Vagina (tissue), 2 donors: ENCODE measurements at places on chromosomes 12 and 14. TPM values are rescaled to one million over a fixed set of nuclear protein-coding genes. Genes with fewer than 3 reads are reported as not detected.

The NINJ2 gene
- 23.8 TPM for total RNA-seq

The C12orf56 gene
- 7.4 TPM for total RNA-seq

The SEL1L gene
- total RNA-seq, result 28.2 TPM

DNA sequence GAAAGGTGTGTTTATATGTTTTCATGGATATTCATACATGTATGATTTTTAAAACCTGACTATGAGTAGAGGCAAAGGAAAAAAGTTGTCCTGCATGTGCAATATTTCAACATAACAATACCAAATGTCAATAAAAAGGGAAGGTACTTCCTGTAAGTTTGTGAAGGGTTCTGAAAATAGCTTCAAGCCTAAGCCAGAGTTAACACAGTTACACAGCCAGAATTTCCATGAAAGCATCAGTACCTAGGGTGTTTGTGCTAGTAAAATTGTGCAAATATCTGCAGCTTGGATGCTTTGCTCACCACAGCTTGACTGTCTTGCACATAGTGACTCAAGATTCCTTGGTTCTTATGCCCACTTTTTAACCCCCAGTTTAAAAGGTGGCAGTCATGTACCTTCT, 193.1 kb upstream of the FAR2 start:
- DNase-seq, result no peak

DNA sequence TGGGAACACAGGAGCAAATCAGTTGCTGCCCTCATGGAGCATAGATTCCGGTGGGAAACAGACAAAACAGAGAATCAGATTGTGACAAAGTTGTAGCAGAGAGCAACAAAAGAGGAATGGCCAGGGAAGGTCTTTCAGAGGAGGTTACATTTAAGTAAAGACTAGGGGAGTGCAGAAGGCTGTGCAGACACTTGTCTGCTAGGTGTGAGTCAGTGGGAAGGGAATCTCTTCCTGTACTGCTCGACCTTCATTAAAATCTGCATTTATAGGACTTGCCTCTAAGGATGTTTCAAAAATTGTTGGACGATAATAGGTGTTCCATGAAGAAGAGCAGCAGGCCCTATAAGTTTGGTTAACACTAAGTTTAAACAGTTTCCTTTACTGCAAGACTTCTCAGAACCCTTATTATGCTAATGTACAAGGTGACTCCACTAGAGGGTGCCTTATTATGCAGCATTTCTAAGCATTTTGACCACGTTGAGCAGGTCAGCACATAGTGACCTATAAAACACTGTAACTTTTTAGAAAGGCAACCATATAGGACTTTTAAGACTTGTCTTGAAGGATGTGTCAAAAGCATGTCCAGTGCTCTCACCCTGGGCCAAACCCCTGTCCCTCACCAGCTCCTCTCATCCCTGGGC, 91.8 kb upstream of the RIC8B start:
- no peak for DNase-seq

DNA sequence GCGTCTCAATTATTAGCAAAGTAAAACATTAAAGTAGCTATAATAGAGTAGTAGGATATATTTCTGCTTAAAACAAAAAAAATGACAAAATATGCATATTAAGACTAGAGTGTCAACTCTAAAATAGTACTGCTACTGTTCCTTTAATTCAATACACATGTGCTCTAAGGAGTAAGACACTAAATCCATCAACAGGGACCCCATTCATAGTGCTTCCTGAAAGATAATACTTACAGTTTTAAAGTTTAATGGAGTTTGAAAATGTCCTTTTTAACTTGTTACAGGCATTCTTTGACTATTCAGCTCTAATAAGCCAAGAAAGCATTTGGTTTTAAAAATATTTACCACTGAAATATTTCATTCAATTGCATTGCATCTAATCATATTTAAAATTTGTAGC, 145.2 kb downstream of the ADAMTS20 start:
- DNase-seq, result no peak

DNA sequence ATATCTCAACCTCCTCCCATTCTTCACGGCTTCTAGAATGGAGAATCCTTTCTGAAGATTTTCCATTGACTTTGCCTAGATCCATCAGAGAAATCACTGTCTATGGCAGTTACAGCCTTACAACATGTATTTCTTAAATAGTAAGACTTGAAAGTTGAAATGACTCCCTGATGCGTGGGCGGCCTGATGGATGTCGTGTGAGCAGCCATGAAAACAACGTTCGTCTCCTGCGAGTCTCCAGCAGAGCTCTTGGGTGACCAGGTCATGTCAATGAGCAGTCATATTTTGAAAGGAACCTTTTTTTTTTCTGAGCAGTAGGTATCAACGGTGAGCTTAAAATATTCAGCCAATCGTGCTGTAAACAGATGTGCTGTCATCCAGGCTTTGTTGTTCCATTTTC, 139.9 kb upstream of the C14orf180 start:
- no peak for DNase-seq

The DGLUCY gene
- 57.0 TPM for total RNA-seq

The FGF6 gene
- not detected for total RNA-seq

The DBX2 gene
- not detected for total RNA-seq

- DNase-seq, result no peak
Observed at GRCh38 chr12:65696227-65696626, 128.1 kb upstream of the HMGA2 start.

The AMIGO2 gene
- total RNA-seq, result 20.4 TPM

DNA sequence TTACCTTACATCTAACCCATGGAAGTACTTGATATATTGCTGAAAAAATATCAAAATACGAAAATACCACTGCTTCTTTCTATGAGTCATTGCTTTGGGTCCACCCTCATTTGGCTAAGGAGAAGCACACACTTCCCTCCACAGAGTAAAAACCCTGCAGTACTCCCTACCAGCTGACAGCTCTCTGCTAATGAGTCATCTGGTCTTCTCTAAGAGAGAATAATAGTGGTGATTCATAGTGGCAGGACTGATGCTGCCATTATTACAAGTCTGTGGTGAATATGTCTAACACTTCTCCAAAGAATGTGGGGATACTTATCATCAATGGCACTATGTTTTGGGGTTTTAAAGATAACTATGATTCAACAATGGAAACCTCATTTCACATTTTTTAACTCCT, 90.7 kb downstream of the PPFIA2 start:
- no peak for DNase-seq

DNA sequence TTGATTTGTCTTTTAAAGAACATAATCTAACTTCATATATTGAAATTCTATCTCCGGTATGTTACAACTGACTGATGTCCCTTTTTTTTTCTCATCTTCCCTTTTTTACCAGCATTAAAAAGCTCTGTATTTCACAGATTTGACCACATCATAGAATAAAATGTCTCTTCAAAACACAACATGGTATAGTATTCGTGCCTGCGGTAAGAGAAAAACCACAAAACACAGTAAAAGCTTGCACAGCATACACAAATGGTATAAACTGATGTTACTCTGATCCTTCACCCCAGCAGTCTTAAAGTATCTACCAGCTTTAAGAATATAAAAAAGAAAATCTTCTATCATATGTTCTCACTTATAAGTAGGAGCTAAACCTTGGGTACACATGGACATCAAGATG, 83.4 kb downstream of the HECTD1 start:
- DNase-seq, result no peak

DNA sequence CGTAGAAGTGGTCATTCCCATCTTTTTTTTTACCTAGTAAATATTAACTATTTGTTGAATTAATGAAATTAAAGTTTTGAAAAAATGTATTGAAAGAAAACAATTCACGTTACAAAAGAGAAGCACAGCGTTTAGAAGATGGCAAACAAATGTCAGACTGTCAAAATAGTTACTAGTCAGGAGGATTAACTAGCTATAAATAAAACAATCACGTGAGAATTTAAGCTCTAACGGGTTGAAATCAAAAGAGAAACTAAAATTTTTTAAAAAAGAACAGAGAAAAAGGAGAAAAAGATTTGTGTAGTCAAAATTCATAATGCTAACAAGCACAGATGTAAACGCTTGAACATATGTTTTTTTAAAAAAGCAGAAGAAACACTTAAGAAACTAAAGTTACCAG, 26.4 kb downstream of the DDHD1 start:
- no peak for DNase-seq

- DNase-seq, result no peak
Observed at GRCh38 chr12:122830517-122831214, 4.6 kb upstream of the HIP1R start.

The CLEC2D gene
- 13.5 TPM for total RNA-seq

GRCh38 chr14:29937116-29937515, 9.5 kb upstream of the PRKD1 start:
- no peak for DNase-seq
